NB4 (cell line): ENCODE measurements at places on chromosomes 5 and 9.

DNA sequence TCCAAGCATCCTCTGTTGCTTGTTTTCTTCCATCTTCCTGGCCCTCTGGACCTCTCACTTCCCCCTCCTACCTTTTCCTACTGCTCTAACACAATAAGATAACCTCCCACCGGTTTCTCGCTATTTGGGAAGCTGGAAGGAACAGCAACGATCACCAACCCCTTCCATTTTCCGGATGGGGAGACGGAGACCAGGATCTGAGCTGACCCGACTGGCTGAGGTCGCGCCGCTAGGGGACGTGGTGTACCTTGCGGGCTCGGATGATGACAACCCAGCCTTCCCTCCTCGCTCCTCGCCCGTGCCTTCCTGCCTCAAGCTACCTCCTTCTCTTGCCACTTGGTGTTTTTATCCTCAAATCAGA lies 1.9 kb downstream of the LPAR1 start:
- DNase-seq: no peak

DNA sequence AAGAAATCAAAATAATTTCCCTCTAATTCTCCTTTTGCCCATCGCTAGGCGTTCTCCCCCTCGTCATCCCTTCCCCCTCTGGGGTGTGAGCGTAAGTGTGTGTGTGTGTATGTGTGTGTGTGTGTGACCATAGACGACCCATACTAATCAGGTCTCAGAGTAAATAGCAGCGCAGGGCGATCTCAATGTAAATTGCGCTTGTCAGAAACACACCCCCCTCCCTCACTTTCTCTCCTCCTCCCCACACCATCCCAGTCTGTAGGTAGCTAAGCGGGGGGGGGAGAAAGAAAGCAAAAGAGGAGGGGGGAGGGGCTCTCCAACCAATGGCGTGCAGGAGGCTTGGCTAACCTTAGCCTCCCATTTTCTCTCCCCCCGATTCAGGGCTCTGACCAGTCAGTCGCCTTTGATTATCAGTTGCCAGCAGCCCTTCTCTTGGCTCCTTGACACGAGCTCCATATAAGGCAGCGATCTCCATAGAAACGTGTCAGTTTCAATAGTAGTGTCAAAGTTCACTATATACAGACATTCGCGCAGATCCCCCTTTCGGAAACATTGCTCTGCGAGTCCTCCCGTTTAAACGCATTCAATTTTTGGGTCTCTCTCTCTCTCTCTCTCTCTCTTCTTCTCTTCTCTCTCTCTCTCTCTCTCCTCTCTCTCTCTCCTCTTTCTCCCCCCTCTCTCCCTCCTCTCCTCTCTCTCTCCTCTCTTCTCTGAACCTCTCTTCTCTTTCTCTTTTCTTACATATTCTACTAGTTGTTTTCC lies at the start of gene NR2F1:
Gene NR2F1 (plus strand): TSS at position 546 of the 762 bp plus-strand sequence. CDS start 1,802 bp downstream, outside the sequence.
- peak; percentile 77 for DNase-seq

- no peak for DNase-seq
These were observed 228.1 kb upstream of the PANK3 start for GRCh38 chr5:168807287-168807686.

DNA sequence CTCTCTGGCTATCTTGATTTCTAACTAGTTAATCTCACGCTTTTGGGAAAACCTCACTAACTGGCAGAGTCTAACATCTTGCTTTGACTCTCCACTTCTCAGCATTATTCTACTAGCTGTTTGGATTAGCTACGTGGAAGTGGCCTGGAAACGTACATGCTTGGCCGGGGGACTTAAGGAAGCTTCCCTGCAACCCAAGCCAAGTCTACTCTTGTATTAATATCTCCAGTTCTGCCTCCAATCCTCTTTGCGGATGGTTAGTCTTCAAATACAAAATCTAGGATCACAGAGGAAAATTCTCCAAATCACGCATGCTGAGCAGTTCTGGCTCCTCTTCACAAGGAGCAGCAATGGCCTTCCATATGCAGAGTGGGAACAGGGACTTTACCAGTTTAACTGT lies 51.8 kb upstream of the RETREG1 start:
- no peak for DNase-seq

DNA sequence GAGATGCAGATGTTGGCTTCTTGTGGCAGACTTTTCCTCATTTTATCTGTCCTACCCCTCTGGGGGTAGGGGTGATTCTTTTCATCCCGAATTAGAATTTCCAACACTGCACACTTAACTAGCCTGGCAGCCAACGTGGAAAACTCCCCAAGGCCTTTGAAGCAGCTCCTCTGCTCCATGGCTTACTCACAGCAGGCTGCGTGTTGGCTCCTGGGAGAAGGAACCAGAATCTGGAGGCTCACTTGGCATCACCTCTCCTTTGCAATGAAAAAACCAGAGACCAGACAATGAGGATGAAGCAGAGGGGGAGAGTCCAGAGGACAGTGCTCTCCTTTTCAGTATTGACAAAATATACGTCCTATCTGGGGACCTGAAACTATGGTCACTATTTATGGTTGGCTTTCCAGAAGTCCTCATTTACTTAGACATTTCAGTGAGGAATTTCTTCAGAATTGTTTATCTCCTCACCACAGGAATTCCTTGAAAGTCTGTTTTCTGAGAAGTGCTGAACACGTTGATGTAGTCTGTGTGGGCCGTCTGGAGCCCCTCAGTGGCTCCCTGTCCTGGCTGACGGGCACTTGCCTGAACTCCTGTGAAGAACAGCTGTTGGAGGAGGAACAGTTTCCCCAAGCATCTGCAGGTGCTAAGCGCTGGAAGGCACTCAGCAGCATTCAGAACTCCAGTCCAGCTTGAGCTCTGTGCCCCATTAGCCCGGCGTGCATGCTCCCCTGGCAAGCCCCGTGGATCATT lies 231.3 kb downstream of the RFK start:
- no peak for DNase-seq

DNA sequence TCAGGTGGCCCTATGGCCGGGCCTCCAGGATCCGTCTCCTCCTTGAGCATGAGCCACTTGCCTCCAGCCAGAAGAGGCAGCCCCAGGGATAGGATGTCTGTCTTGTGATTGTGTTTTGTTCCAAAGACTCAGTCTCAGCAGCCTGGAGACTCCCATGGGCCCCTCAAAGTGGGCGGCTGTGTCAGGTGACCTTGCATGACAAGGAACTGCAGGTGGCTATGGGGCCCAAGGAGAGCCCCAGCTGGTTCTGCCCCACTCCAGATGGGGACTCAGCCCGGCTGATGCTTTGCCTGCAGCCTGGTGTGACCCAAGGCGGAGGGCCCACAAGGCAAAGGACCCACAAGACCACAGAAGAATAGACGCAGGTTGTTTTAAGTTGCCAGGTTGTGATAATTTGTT lies 284.3 kb upstream of the IRX4 start:
- no peak for DNase-seq

DNA sequence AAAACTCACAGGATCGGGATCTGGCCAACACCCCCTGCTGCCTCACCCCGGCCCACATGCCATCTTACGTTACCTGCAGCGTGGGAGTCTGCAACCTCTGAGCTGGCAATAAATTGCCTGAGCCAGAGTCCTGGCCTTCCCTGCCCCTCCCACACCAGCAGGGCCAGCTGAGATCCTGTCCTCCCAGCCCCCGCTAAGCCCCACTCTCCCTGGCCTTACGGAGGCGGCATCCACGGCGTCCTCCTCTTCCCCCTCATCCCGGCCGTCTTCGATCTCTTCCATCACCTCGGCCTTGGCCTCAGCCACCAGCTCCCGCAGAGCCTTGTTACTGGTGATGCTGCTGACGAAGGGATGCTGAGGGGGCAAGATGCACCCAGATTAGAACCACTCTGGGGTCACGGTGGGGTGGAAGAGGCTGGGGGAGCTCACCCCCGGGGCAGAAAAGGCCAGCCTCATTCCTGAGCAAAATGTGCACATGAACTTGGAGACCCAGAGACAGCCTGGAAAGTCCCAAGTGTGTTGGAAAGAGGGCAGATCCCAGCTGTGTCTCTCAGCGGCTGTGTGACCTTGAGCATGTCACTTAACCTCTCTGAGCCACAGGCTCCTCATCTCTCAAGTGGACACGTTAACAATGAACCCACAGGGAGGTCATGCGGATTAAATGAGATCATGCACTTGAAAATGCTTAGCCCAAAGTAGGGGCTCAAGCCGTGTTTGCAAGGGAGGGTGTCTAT lies 89.9 kb upstream of the FBXW11 start:
- no peak for DNase-seq

- peak; percentile 71 for DNase-seq
These were observed 212.9 kb downstream of the ARRDC3 start for GRCh38 chr5:91170266-91170665.

DNA sequence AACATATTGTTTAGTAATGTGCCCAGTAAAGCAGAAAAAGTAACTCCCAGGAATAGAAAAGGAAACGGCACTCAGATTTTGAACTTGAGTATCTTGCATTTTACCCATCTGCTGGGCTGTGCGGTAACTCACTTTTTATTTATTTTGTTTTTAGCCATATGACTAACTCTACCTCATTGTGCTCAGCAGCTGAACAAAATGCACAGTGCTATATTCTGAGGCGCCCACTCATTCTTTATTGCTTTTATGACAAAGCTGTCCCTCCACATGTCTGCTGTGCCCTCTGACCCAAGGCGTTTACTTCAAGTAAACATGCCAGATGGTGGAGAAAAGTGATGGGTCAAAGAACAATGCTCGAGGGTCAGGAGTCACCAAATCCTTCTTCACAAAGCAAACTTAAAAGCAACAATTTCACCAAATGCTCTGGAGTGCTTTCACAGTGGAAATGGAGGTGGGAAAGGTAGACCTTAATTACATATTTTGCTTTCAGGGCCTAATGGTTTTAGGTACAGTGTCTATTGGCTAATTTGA lies 215.2 kb upstream of the ELAVL2 start:
- DNase-seq: no peak

- DNase-seq: no peak
These were observed 41.3 kb downstream of the TMEM174 start for GRCh38 chr5:73214306-73214705.

GRCh38 chr5:145666591-145666990 lies 168.6 kb downstream of the PRELID2 start:
- DNase-seq: no peak

GRCh38 chr9:99253134-99253533 lies 31.1 kb downstream of the SEC61B start:
- DNase-seq: no peak

GRCh38 chr9:98148486-98148885 lies 29.5 kb upstream of the TRIM14 start:
- no peak for DNase-seq

DNA sequence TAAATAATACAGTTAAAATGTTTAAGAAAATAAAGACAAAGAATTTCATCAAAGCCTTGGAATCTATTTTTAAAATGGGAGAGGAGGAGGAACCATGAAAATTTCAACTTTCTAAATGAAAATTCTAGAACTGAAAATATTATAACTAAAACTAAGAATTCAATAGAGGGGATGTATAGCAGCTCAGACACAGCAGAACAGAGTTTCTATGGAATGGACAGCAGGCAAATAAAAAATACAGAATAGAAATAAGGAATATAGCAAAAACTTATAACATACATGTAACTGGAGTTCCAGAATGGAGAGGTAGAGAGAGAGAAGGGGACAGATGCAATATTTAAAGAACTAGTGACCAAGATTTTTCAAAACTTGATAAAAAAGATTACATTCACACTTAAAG lies 1.4 kb upstream of the RANBP17 start:
- no peak for DNase-seq

- DNase-seq: no peak
These were observed 650.3 kb downstream of the CCDC171 start for GRCh38 chr9:16202914-16203728.

DNA sequence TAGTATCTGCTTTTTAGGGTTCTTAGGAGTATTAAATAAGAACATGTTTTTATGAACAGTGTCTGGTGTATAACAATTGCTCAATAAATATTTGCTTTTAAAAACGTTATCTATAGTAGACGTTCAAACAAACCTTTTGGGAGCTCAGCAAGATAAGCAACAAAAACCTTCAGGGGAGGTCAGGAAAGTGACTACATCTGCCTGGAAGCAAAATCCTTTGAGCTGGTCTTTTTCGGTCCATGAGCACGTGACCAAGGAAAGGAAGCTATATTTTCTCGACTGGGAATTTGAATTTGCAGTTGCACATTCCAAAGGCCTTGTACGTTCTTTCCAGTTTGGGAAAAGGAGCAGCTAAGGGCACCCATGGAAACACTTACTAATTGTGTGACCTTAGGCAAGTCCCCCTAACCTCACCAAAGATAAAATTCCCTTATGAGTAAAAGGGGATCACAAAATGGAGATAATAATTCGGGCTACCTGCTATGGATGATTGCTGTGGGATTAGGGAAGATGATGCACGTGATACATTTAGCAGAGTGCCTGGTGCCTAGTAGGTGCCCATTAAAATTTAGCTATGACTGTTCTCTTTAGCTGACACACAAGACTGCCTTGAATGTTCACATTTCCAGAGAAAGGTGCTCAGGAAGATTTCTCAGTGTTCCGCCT lies 45.4 kb downstream of the PTTG1 start:
- DNase-seq: peak; percentile 19

GRCh38 chr9:89395931-89396710 lies 77.8 kb downstream of the SECISBP2 start:
- DNase-seq: no peak

GRCh38 chr5:33321026-33321425 lies 119.7 kb upstream of the TARS1 start:
- DNase-seq: no peak

GRCh38 chr9:131348631-131349521 lies 45.0 kb upstream of the PRRC2B start:
- no peak for DNase-seq

GRCh38 chr5:36585701-36586100 lies 20.7 kb upstream of the SLC1A3 start:
- DNase-seq: peak; percentile 59

GRCh38 chr5:36950586-36951457 lies 74.3 kb downstream of the NIPBL start:
- no peak for DNase-seq

- DNase-seq: no peak
These were observed 107.7 kb downstream of the OSMR start for GRCh38 chr5:38953426-38954012.

- DNase-seq: no peak
These were observed 1.5 kb upstream of the GFRA3 start for GRCh38 chr5:138275895-138276294.

- no peak for DNase-seq
These were observed 9.1 kb downstream of the AK1 start for GRCh38 chr9:127868278-127868902.

DNA sequence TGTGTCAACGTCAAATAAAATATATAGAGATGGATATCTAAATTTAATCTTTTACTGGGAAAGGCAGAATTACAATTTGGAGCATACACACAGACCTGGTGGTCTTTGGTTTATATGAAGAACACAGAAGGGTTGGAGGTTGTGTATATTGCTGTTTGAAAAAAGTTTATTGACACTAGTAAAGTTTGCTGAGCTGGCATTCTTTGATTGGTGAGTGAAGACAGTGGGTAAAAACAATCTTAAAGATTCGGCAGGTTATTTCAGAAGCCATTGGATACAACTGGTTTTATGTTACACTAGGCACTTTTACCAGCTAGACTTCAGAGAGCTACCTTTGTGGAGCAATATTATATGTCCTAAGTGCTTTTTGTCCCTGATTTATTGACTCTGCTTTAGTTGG lies 27.2 kb downstream of the IZUMO3 start:
- DNase-seq: no peak

- DNase-seq: no peak
These were observed 28.1 kb upstream of the POU4F3 start for GRCh38 chr5:146310540-146310939.
